ENCODE measurements at places on chromosomes 7 and 10.

GRCh38 chr7:50713123-50713965 lies 69.4 kb downstream of the GRB10 start:
- no peak for DNase-seq

- DNase-seq = no peak
Measured at GRCh38 chr10:112536663-112537062, 89.6 kb downstream of the VTI1A start.

GRCh38 chr10:66929375-66929774 lies 3.5 kb downstream of the LRRTM3 start:
- no peak for DNase-seq

DNA sequence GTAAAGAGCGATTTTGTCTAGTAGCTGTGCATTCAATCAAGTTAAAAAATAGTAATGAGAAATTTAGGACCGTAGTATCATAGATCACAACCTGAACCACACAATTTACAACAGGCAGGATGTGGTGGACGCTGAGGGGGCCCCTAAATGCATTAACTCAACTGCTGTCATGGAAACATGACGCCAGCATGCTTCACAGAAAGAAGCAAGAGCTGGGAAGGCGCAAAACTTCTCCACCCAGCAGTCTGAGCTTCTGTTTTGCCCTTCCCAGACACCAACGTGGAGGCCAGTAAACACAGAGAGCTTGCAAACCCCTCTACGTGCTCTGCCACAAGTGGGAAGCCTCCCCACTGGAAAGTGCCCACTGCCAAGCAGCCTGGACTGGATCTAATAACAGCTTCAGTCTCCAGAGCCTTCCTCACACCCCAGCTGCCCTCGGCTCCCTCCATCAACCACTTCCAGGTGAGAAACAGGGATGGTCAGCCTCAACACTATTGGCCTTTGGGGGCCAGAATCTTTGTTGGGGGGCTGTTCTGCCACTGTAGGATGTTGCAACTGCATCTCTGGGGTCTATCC lies 151.8 kb downstream of the SFMBT2 start:
- DNase-seq = peak; percentile 86

DNA sequence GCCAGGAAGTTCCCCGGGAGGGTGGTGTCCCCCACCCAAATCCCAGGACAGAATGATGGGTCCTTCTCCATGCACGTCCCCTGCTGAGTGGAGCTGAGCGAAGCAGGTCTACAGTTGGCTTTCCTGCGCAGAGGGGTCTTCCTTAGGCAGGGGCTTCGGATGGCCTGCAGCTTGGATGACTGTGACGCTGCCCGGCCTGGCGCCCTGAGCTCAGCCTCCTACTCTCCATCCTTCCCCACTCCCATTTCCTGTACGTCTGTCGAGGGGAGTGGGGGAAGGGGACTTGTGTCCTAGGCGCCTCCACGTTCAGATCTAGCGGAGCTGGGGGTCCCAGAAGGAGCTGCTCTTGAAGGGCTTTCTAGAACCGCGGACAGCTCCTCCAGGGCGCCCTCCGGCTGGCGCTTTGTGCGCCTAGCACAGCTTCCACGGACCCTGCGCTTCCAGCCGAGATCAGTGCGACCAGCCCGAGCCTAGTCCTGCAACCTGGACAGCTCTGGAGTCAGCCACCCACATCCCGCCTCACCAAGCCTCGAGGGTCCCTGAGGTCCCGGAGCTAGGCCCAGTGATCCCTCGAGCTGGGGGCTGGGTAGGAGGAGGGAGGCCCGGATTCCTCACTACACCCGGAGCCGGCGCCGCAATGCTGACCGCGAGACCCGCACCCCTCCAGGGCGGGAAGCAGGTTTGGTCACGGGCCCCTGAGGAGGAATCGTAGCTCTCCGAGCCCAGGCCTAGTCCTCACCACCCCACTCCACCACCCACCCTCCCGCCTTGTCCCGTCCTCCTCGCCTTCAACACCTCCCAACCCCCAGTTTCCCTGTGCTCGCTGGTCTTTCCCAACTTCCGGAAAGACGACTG lies 1.9 kb downstream of the GRID1 start:
- DNase-seq = no peak

- DNase-seq = no peak
Measured at GRCh38 chr10:29829776-29830175, 195.0 kb upstream of the SVIL start.

- DNase-seq = no peak
Measured at GRCh38 chr7:11221984-11222383, 248.3 kb downstream of the PHF14 start.

GRCh38 chr10:112539340-112539739 lies 92.3 kb downstream of the VTI1A start:
- DNase-seq = no peak

DNA sequence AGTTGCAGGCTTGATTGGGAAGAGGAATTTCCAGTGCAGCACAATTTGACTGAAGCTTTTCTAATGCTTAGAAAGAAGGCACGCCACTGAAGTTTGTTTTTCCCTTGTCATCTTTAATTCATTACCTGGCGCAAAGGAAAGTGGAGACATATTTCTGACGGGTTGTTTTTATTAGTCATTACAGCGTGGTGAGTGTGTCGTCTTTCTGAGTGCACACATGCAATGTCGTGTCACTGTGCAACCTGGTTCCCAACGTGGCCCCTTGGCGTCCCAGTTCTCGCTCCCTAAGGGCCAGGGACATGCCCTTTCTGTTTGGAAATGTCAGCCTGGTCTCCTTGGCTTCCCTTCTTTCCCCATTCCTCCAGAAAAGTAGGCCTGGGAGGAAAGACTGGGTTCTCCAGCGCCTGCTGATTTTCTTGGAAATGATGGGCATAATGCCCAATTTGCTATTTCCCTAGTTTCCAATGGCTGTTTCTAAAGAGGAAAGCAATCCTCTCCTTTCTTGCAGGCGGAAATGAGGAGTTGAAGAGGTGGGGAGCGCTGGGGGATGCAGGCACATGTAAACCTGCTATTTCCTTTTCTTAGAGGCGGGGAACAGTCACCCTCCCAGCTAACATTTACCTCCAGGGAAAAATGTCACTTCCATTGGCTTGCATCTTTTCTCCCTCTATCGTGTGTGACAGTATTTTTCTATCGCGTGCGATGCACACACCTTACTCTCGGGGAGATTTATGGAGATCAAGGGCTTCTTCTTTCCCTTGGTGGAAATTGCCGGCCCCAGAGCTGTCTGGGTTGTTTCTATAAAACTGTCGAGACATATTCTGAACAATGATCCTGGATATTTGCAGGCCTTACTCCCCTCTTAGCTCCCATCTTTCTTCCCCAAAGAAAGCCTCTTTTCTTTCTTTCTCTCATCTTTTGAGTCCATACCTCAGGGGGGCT lies 249.8 kb downstream of the ARHGAP12 start:
- no peak for DNase-seq

- DNase-seq = no peak
Measured at GRCh38 chr7:43650457-43651052, 67.6 kb downstream of the STK17A start.

DNA sequence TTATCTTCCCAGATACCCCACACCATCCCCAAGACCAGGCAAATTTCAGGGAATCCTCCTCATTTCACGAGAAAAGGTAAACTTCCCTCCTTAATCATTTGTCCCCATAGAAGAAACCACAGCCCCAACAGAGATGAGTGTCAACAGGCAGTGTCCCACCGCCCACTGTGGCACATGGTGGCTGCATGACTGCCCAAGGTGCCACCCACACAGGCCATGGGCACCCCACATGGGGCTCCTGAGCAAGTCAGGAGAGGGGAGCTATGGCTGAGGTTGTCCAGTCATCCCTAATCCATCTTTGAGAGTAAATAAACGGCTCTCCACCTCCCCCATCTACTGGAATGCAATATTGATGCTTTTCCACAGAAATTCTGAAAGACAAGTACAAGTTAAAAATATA lies 44.1 kb downstream of the ANTXRL start:
- DNase-seq = no peak

DNA sequence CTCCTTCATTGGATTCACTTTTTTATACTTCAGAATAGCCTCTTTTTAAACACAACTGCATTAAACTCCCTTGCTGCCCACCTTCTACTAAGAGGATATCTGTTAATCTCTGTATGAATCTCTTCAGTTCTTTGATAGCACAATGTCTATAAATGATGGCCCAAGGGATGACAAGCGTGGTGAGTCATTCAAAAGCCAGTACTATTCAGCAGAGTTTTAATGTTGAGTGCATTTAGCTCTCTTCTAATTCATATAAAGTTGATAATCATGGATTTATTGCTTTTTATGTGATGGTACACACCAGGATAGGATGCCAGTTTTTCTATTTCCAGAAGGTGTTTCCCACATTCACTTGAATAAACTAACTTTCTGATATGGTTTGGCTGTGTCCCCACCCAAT lies 57.4 kb upstream of the HECTD2 start:
- no peak for DNase-seq

- DNase-seq = no peak
Measured at GRCh38 chr7:102978284-102978683, 65.5 kb downstream of the LRRC17 start.

- DNase-seq = no peak
Measured at GRCh38 chr7:155198196-155198892, 99.3 kb upstream of the INSIG1 start.

GRCh38 chr10:5648494-5649457 lies 17.6 kb downstream of the ASB13 start:
- no peak for DNase-seq

GRCh38 chr10:94133239-94133638 lies 139.5 kb downstream of the PLCE1 start:
- DNase-seq = no peak

Measured in natural killer cell treated with Interleukin-12 subunit alpha and Interleukin-12 subunit beta and Interleukin-15 and Interleukin-18, amount 100 ng/mL, for 72 hours (primary cell).